T-helper 9 cell (primary cell): ENCODE measurements at places on chromosomes 5 and 9.

- DNase-seq, result no peak
Measured at GRCh38 chr9:10661376-10661775, 48.6 kb upstream of the PTPRD start.

DNA sequence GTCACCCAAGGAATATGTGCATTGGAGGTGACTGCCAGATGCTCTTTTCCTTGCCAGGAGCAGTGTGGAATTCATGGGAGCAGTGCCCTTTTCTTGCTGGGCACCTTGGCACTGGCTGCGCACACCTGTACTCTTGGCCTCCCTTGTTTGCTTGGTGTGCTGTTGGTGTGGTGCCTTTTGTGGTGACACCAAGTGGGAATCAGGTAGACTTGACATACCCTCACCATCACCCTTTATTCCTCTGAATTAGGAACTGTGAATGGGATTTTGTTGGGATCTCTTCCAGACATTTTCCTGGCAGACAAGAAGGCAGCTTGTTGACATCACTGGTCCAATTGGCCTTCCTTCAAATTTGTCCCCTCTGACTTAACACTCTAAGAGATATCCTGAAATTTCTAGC lies 82.3 kb downstream of the RAI14 start:
- DNase-seq, result no peak

DNA sequence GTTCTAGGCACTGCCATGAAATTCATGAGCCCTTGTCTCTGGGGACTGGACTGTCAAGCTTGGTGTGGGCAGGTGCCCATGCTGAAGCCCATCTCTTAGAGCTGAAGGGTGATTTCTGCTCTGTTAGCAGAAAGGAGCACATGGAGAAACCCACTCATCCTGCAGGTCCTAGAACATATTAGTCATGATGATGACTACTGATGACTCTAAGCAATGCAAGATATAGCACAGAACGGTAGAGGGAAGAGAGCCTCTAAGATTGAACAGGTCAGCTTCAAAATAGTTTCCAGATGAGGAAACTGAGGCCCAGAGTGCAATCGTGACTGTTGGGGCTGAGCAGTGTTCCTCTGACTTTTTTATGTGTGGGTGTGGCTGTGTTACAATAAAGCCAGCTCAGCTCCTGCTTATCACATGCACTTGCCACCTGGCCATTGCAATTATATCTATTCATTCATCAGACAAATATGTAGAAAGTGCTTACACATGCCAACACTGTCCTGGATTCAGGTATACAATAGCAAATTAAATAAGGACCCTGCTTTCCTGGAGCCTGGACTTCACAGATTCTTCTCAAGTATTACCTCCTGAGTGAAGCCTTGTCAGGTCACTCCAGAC lies 140.2 kb upstream of the BRINP1 start:
- no peak for DNase-seq

GRCh38 chr9:35993976-35994720 lies 36.2 kb upstream of the OR2S2 start:
- DNase-seq, result no peak

DNA sequence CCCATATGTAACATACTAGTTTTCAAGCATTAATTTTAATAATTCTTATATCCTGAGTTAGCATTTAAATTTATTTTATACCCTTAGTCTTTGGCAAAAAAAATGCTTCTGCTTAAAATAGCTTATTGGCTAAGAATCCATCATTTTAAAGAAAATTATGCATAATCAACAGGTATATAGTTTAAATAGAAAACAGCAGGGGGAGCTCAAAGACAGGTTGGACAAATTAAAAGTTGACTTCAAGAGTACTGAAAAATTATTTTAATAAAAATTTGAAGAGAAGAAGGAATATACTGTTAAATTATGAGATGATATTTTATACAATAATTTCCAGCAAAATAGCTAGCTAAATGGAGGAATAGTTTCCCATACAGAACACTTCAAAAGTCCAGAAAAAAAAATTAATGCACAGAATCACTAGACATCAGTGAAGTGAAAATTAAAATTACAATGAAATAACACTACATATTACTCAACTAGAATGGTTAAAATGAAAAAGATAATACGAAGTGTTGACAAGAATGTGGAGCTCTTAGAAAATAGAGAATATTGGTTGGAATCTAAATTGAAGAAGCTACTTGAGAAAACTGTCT lies 387.1 kb downstream of the PDE4D start:
- DNase-seq, result no peak

GRCh38 chr9:127862075-127863011 lies 7.9 kb upstream of the ENG start:
- peak; percentile 29 for DNase-seq

DNA sequence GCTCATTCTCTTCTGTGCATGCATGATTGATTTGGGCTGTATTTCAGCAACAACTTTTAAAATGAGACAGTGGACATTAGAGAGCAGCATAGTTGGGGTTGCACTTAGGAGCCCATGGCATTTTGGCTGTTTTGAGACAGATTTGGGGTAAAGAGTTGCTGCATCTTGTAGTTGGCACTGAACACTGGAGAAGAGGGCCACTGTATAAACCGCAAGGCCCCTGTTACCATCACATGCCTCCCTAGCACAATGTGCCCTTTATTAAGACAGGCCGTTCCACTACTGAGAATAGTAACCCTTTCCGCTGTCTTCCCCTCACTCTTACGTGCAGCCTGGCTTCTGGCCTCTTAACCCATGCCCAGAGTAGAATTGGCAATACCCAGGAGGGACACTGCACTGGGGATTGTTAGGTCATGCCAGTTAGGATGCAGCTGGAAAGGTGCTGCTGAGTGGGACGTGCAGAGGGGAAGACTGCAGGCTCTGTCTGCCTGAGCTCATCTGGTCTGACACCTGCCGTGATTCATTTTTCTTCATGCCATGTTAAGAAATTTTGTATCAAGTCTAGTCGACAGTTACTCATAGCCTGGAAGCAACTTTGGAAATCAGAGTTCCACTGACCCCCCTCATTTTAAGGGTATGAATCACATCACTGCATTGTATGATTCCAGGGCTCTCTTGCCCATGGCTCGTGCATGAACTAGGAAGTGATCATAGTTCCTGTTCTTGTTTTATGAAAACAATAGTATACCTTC lies 146.9 kb upstream of the DMRT1 start:
- DNase-seq, result no peak

DNA sequence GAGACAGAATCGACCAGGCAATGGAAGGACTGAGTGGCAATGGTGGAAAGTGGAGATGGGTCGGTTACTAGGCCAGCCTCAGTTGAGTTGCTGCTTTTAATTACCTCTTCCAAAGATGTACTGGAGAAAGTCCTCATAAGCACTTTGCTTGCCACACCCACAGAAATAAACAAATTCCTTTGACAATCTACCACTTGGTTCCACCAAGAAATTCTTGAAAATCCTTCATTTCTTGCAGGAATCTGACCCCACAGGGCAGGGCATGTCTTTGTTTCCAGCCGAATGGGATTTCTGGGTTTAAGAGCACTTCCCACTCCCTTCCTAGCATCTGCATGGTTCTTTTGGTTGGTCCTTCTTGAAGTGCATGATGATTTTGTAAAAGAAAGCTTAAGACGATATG lies 54.5 kb downstream of the ADAMTS12 start:
- DNase-seq, result no peak

DNA sequence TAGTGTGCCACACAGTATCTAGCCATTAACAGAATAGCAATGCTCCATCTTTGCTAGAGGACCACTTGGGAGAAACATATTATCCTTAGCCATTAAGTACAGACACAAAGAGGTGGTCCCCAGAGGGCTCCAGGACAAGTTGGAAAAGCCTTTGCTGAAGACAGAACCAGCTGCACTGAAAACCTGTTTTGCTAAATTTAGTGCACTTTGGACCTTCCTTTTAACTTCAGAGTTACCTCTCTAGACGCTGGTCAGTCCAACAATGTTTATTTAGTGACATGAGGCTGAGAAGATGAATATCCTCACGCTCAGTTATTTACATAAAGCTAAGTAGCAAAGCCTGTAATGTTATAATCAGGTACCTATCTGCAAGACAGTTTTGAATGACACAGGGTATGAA lies 265.0 kb upstream of the ZNF608 start:
- DNase-seq, result no peak

DNA sequence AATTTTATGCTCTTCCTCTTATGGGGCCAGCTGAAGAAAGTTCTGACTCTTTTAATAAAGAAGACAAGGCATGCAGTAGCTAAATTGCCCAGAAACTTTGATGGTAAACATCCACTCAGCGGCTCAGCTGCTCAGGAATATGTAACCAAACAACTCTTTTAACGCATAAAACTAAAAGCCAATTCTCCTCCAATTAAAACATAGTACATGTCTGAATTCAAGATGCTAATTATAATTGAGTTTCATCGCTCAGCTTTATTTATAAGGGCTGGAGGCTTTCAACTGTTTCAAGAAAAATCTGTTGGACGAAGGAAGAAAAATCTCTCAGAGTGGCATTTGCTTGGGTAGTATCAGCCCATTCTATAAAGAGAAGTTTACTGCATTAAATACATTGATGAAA lies 359.5 kb downstream of the PTPRD start:
- DNase-seq, result no peak

DNA sequence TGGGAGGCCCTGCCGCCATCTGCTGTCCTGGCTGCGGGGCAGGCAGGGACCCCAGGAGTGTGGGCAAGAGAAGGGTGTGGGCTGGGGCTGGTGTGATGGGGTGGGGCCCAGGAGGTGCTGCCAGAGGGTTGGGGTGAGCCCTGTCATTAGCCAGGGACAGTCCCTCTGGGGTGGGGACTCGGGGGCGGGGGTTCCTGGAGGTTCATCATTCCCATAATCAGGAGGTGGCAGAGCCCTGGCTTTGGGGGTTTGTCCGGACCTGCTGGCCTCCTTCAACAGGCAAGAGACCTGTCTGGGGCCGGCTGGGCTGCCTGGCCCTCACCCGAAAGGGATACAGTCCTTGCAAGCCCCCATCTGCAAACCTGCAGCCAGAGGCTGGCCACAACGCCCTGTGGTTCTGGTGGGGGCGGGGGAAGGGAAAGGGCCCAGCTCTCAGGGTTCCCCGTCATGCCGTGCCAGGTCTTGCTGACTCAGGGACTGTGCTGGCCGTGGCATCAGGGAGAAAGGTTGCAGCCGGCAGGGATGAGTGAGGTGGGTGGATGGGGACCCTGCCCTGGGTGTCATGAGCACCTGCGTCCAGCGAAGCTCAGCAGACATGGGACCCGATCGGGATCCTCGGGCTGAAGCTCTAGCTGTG lies 65.2 kb downstream of the MRPL36 start:
- DNase-seq, result no peak

DNA sequence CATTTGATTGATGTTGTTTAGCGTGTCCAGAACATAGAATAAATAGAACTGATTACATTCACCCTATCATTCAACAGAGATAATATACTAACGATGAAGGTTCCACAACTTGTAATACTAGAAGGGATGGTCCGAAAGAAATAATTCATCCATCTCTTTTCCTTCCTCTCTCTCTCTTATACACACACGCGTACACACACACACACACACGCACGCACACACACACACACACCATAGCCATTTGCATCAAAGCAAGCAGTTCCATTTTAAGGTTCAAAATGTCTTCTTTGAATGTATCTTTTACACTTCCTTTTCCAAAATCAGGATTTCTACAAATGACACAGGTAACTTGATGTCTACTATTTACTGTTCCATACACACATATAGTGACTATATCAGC lies 887 bp downstream of the GDA start:
- no peak for DNase-seq
